ENCODE measurements at places on chromosomes 6 and 20. TPM values are rescaled to one million over a fixed set of nuclear protein-coding genes. Genes with fewer than 3 reads are reported as not detected.

DNA sequence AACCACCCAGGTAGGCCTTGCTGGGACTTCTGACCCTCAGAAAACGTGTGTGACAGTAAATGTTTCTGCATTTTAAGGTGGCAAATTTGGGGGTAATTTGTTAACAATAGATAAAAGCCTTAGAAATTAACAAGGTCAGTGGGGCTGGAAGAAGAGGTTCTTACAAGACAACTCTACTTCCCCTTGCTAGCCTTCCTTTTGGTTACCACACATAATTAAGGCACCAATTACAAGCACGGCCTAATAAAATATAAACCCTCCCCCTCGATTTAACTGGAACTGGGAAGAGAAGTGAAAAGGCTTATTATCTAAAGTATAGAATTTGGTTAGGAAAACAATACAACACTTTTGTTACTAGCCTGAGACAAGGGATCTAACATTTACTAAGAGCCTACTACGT, 38.8 kb downstream of the ELOVL5 start:
- DNase-seq: no peak

DNA sequence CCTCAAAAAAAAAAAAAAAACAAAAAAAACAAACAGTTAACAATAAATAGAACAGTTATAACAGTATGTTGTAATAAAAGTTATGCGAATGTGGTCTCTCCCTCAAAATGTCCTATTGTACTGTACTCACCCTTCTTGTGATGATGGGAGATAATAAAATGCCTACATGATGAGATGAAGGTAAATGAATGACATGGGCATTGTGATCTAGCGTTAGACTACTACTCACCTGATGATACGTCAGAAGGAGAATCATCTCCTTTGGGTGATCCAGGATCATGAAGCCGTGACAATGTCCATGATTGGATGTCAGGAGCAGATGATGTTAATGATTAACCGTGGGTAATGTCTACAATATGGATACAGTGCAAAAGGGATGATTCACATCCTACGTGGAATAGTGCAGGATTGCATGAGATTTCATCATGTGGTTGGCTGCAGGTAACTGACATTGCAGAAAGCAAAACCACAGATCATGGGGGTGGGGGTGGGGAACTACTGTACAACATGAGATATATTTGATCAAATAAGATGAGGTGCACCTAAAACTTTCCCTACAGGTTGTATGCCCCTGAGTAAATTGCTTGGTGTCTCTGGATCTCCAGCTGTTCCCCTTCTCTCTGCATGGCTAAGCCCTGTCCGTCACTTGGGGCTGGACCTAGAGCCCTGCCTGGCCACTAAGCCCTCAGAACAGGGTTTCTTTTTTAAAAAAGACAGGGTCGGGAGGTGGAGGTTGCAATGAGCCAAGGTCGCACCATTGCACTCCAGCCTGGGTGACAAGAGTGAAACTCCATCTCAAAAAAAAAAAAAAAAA, 6.2 kb upstream of the RBCK1 start:
- peak; percentile 73 for DNase-seq

GRCh38 chr6:27810768-27811450, 101.3 kb downstream of the OR2B2 start:
- peak; percentile 72 for DNase-seq

The PERP gene
- total RNA-seq: 39.9 TPM

DNA sequence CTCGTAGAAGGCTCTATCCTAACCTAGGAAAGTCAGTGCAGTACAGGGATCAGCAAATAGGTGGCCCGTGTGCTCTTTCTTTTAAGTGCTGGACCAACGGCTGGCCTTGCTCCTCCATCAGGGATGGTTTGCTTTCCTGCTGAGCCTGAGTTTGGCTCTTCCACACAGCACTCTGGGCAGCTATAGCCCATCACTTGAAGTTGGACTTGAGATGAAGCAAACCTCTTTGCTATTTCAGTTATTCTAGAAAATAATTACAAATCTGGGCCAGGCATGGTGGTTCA, 66.9 kb upstream of the KCNK16 start:
- peak; percentile 11 for DNase-seq

- no peak for DNase-seq
Measured at GRCh38 chr6:101108286-101108685, 227.2 kb upstream of the ASCC3 start.

The RBM24 gene
- 0.13 TPM for total RNA-seq

DNA sequence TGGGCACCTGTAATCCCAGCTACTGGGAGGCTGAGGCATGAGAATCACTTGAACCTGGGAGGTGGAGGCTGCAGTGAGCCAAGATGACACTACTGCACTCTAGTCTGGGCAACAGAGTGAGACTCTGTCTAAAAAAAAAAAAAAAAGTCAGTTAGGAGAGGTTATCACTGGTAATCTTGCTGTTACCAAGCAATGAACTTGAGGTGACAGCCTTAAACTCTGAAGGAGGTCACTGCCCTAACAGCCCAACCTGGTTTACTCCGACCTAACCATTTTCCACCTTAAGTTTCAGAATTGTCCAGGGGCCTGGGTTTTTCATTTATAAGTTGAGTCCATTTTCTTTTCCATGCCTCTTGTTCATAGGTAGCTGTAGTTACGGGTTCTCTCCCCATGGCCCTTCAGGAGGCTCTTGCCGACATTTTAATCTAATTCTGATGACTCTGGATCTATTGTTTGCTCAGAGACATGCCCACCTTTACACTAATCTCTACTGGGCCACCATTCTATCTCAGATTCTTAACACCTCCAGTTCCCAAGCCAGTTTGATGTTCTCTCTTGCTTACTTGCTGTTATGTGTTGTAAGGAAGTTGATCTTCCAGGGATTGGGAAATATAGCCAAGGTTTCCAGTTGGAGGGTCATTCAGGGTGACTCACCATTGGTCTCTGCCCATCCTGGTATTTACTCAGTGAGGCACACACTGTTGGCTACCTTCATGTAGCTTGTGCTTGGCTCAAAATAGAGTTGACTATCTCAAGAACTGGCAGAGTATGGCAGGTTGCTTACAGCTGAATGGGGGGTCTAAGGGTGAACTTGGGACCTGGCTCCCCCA, 29.1 kb downstream of the SHLD1 start:
- peak; percentile 83 for DNase-seq
